Right lobe of liver (tissue), 6 donors: ENCODE measurements at places on chromosomes 7 and 10. TPM values are rescaled to one million over a fixed set of nuclear protein-coding genes. Genes with fewer than 3 reads are reported as not detected.

DNA sequence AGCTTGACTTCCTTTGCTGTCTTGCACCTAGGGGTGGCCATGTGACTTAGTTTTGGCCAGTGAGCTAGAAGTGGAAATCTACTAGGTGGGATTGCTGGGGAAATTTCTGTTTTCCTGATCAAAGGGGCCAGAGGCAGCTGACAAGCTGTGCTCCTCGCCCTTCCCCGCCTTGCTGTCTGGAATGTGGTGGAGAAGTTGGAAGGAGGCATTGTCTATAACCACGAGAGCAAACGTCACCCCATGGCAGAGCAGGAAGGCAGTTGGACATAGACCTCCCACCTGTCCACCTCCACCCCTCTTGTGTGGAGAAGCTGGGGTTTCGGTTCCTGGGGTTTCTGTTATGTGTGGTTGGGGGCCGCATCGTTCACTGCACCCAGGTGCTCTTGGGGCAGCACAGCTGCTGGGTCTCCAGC is 7.3 kb downstream of the SFRP5 start:
- no peak for DNase-seq

GRCh38 chr10:62658516-62658915 is 146.0 kb upstream of the ADO start:
- DNase-seq, result no peak

GRCh38 chr10:16909961-16910792 is 93.0 kb upstream of the RSU1 start:
- DNase-seq, result no peak

The MLLT10 gene
- 16.5 TPM for total RNA-seq

GRCh38 chr10:74432841-74433594 is 282.0 kb downstream of the ADK start:
- no peak for DNase-seq

DNA sequence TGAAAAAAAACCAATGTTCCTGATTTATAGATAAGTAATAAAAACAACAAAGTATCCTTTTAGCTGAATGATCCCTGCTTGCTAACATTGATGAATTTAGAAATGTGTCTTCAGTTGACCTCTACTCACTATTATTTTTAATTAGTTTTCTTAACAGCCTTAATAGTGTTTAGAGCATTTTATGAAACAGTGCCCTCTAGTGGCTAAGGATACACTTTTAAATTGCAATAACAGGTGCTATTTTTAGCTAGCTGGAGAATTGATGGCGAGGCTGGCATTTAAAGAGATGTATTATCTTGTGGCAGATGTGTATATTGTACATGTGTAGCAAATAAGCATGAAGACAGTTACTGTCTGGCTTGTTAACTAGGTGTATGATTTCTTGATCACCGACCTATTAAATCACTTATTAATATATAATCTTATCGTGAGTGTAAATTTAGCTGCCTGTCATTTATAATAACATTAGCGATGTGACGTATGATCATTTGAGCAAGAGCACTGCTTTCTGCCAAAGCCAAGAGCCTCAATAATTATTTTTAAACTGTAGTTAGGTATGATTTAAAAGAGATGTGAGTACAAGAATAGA is 451.9 kb downstream of the DPP6 start:
- no peak for DNase-seq

GRCh38 chr10:72763201-72763600 is 71.3 kb downstream of the MCU start:
- DNase-seq, result no peak

DNA sequence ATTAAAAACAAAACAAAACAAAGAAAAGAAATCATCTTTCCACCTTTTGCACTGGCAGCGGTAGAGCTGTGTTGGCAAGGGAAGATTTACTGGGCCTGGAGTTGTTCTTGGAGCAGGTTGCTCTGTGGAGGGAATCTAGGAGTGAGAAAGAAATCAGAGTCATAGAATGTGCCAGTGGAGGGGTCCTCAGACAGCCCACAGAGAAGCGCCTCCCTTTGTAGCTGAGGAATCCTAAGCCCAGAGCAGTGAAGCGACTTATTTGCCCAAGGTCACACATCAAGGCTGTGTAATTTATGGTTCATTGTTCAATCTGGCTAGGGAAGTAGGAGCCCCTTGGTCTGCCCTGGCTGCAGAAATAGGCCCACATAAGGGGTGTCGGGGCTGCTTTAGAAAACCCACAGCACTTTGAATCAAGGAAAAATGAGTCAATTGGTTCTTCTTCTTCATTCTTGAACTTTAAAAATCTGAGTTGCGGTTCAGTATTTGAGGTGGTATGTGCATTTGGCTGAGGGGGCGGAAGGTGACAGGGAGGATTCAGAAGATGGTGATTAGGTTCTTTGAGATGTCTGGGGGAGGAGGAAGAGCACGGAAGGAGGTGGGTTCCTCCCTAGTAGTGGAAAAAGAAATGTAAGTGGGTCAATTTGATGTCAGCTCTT is 253.7 kb downstream of the PTEN start:
- DNase-seq, result no peak

DNA sequence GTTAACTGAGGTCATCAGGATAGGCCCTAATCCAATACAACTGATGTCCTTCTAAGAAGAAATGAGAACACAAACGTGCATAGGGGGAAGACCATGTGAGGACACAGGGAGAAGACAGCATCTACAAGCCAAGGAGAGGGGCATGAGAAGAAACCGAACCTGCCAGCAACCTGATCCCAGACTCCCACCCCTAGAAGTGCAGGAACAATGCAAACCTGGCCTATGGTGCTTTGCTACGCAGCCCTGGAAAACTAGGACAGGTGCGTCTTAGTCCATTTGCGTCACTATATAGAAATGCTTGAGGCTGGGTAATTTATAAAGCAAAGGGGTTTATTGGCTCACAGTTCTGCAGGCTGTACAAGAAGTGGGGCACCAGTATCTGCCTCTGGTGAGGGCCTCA is 322.6 kb upstream of the ZNF32 start:
- DNase-seq, result no peak

DNA sequence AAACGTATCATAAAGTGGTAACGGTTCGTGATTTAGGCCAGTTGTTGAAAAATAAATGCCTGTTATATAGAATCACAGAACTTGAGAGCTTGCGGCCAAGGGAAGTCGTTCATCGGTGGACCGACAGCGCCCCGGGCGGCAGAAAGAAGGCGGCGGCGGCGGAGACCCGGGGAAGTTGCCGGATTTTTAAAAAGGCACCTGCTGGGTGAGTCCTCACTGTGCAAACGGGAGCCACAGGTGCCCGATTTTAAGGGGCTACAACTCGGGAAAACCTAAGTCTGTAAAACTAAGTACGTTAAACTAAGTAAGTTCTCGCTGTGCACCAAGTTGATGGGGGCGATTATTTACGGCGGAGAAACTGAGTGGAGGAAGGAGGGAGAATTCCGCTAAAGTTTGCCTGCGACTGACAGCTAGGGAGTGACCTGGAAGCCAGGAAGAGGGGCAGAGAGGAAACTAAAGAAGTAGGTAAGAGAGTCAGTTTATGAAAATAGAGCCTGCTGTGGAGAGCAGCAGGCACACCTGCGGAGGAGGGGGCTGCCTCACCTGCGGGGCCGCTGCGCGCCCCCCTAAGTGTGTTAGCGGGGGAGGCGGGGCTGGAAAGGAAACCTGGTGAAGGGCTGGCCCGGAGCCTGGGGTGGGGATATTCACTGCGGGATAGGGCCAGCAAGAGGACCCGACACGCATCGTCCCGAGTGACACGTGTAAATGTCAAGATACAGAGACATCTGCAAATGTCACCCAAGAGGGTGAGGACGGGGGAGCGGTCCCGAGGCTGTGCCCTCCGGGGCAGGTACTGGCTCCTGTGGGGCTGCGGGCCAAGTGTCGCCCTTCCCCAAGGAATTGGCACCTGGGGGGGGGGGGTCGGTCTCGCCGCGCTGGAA is 996 bp downstream of the ADAM12 start:
- DNase-seq, result peak; percentile 52

DNA sequence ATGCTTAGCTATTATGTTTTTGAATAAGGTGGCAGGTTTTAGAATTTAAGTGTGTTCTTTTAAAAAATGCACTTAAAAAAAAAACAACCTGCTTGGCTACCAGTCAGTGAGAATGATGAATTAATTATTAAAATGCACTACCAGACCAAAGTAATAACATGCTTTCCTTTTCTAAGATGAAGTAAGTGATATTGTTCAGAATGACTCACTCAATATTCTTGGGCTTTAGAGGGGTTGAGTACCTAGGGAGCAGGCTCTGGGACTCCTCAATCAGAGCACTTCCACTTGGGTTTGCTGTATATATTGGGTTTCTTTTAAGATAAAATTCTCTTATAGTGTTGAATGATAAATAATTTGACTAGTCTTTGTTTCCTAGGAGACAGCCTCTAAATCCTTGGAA is 8.6 kb downstream of the STAM start:
- no peak for DNase-seq

DNA sequence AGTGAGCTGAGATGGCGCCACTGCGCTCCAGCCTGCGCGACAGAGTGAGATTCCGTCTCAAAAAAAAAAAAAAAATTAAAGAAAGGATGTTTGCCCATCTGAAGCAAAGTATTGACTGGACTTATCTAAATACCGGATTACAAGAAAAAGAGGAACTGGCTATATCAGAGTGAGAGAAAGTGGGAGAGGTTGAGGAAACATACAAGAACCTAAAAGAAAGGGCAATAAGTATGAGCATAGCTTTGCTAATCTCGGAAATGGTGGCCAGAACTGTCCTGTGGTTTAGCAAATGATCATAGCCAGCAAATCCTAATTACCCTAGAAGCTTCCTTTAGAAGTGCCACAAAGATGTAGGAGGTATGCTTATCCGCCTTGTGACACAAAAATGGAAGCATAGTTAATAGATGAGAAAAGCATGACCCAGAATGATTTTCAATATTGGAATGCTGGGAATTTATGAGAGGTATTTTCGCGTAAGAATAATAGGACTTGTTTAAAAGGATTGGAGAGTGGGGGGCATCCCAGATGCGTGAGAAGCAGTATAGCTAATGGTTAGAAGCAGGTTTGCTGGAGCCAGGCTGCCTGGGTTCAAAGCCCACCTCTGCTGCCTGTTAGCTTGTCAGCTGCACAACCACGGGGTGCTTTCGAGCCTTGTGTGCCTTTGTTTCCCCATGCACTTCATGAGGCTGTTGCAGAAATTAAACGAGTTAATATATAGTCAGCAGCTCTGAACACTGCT is 1.2 kb upstream of the GTPBP4 start:
- no peak for DNase-seq

GRCh38 chr10:96339956-96340904 is 18.6 kb downstream of the OPALIN start:
- no peak for DNase-seq

The CTAGE15 gene
- total RNA-seq, result 0.22 TPM

DNA sequence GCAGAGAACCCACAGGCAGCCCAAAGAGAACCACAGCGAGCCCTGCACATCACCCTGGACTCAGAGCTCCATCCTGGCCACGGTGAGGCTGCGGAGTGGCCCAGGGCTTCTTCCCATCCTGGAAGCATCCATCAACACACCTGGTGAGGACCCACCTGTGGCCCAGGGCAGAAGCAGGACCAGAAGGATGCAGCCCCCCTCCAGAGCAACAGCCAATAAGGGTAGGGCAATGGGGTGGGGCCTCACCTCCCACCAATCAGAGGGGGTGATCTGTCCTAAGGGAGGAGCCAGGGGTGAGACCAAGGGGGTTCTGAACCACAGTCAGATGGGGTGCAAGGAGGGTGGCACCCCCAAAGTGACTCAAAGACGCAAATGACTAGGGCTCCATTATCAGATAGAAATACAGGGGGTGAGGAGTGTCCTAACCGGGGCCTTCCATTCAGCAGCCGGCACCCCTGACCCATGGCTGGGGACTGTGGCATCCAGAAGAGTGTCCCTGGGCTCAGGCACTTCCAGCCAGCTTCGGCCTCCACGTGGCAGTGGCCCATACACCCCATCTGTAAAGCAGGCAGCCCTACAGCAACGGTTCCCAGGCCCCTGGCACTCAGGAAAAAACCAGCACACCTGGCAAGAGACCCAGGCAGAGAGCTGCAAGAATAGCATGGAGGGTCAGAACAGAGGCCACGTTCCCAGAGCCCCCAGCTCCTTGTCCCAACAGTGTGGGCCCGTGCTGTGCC is 36.9 kb downstream of the STK32C start:
- peak; percentile 27 for DNase-seq

- no peak for DNase-seq
Measured at GRCh38 chr7:97541188-97541587, 190.7 kb upstream of the TAC1 start.

GRCh38 chr10:49367600-49367999 is 28.3 kb downstream of the DRGX start:
- no peak for DNase-seq

DNA sequence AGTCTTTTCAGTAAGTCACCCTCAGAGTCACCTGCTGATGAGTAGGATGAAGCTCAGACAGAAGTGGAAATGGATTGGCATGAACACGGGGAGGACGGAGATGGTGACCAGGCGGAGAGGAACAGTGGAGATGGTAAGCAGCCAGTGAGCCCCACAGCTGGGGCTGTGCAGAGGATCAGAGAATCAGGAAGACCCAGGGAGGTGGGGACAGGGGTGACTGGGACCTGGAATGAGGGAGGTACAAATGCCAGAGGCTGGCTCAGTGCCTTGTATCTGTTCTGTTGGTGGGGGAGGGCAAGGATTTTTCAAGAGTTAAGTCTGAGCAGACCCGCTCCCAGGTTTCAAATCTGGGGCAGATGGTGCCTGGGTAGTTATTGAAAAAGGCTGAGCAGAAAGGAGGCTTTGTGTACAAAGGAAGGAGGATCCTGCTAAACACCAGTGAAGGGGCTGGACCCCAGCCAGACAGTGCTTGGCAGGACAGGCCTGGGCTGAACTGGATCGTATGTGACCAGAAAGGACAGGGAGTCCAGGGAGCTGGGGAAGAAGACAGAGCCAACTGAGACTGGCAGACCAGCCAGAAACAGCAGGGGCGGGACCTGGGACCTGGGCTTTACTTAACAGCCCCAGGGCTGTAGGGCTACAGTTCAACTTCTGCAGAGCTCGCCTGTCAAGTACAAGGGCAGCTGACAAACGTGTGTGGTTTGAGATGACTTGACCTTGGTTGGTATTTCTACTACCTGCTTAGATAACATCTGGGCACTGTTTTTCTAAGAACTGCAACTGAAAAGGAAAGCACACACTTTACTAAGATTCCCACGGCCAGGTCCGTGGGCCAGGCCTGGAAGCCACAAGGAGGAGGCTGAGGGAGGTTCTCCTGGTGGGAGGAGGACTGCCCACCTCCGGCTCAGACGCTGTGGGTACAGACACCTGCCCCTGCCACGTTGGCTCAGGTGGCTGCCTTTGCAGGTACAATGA is 13.2 kb upstream of the FRMPD2 start:
- DNase-seq, result peak; percentile 61

GRCh38 chr10:8306685-8307364 is 252.3 kb downstream of the GATA3 start:
- no peak for DNase-seq

The SUN3 gene
- not detected for total RNA-seq

DNA sequence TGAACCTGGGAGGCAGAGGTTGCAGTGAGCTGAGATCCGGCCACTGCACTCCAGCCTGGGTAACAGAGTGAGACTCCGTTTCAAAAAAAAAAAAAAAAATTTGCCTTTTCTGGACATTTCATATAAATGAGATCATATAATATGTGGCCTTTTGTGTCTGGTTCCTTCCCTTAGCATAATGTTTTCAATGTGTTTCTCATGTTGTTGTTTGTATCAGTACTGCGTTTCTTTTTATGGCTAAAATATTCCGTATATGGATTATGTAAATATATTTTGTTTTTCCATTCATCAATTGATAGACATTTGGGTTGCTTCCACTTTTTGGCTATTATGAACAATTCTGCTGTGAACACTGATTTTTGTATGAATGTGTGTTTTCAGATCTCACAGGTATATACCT is 257.6 kb downstream of the CCDC3 start:
- DNase-seq, result no peak

GRCh38 chr10:57395923-57396322 is 871.8 kb downstream of the IPMK start:
- no peak for DNase-seq

The SORCS3 gene
- total RNA-seq, result not detected
